Foreskin melanocyte (primary cell): ENCODE measurements at places on chromosomes 3 and 15.
A peak's percentile ranks its signal among the peaks of the same experiment; 100 is the strongest.

DNA sequence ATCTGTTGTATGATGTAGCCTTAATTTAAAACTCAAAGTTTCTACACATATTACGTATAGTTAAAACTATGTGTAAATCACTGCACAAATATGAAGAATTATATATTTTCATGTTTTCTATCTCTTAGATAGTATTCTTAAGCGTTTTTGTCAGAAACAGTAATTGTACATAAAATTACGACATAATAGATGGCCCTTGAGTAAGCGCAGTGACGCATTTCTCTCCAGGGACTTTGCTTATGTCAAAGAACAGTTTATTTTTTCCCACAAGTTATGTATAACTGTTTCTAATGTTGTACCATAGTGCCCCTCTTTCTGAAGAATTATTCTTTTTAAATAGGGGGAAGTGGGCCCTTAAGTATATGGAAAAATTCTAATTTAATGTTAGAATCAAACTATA is 934.0 kb downstream of the VGLL3 start:
- DNase-seq, result no peak

GRCh38 chr15:101198031-101198575 is 53.7 kb downstream of the CHSY1 start:
- DNase-seq, result no peak

DNA sequence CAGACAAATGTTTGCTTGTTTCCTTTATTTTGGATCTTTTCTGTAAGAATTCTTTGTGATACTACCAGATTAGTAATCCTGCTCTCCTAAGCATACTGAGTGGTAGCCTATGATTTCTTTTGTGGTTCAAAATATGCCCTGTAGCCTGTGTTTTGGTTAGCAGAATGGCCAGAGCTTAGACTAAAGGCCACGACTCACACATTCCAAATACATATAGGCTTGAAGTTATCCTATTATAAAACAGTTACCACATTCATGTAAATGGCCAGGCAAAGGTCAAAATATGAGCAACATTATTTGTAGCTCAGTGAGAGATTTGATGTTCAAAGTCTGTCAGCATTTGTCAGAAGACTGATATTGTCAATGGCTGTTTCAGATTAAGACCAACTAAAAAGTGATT is 84.5 kb downstream of the MITF start:
- peak; percentile 93 for DNase-seq

DNA sequence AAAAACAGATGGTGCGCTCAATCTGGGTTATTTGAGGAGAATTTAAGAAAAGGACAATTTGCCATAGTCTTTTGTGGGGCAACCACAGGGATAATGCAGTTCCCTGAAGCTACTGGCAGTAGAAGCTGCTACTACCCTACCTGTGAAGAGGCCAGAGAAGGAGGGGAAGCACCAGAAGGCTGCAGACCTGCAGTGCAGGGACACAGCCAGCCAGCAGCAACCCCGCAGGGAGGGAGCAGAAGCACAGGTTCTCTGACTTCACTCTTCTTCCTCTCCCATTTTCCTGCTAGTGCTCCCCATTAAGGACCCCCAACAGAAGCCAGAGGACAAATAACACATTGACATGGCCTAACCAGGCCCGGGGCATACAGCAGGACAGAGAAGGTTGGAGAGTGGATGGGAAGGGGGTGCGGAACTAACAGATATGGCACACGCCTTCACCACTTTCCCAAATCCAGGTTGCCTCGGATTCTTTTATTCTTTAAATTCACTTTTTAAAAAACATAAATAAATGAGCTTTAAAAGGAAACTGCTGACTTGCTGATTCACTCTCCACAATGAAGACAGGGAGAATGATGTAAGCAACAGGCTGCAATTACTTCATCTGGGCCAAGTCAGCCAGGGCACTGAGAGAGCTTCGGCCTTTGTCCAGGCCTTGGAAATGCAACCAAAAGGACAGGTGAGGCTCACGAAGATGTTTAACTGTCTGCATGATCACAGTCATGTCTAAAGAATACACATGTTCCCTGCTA is 30.1 kb downstream of the POPDC2 start:
- DNase-seq, result no peak

GRCh38 chr3:35114686-35115085 is 524.6 kb upstream of the ARPP21 start:
- no peak for DNase-seq

- no peak for DNase-seq
Observed at GRCh38 chr3:48256557-48256956, 15.7 kb downstream of the ZNF589 start.

- DNase-seq, result no peak
Observed at GRCh38 chr3:170864525-170865208, 5.3 kb downstream of the RPL22L1 start.

DNA sequence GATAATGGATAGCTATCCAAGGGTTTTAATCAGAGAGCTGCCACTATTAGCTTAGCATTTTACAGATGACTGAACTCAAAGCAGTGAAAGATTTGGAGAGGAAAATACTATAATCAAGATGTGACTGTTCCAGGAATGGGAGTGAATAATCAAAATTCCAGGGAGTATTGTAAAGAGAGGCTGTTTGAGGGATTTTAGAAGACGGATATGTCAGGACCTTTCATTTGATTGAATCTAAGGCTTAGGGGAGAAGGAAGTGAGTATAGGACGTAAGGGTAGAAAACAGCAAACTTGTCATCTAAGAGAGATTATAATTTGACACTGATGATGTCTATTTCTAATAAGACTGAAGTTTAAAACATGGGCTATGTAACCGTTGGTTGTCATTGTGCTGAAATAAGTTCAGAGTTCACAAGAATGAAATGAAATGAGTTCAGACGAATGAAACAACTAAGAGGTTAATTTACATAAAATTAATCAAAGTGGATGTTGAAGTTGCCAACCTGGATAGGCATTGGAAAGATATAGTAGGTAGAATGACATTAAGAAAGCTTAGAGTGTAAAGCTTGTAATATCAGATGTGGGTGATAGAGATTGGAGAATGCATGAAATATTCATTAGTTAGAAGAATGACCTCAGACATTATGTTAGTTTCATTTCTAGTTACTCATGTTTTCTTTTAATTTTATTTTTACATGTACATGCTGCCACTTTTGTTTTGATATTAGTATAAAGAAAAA is 842.8 kb downstream of the SI start:
- no peak for DNase-seq

DNA sequence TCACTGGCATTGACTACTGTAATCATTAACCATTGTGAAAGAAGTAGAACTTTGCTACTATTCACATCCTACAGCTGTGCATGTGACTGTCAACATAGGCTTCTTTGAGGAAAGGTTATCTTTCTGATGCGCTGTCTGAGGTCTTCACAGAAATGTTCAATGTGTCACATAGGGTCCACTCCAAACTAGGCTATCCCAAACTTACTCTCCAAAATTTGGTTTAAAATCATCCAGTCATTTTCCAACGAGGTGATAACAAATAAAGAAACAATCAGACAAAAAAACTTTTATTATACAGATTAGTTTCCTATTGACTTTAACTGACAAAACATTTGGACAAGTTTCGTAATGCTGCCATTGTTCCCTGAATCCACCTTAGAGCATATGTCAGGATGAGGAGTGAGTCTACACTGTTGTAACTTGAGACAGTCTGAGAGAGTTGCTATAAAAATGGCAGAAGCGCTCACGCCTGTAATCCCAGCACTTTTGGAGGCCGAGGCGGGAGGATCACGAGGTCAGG is 511.6 kb downstream of the PLOD2 start:
- DNase-seq, result no peak

GRCh38 chr3:27253831-27254230 is 115.4 kb downstream of the NEK10 start:
- DNase-seq, result peak; percentile 29

DNA sequence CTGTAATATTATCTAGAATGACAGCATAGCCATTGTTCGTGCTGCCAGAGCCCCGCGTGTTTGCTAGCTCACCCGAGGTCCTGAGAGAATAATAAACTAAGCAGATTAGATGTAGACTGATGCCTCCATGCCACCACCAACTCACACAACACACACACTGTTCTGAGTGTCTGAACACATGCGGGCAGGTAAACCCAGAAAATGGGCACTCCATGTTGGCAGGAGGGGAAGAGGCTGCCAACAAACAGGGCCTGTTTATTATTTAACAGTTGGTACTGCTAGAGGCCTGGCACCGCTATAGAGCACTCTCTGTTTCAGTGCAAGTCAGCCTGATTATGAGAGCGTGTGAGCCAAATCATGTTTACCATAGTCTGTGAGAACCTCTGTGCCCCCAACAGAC is 299.0 kb downstream of the ZBTB20 start:
- no peak for DNase-seq

GRCh38 chr15:73388256-73388781 is 19.6 kb upstream of the HCN4 start:
- peak; percentile 49 for DNase-seq
